ENCODE measurements at places on chromosomes 16 and 17.
A peak's percentile ranks its signal among the peaks of the same experiment; 100 is the strongest.

GRCh38 chr17:38898812-38899348 is 26.5 kb upstream of the LASP1NB start:
- no peak for DNase-seq

DNA sequence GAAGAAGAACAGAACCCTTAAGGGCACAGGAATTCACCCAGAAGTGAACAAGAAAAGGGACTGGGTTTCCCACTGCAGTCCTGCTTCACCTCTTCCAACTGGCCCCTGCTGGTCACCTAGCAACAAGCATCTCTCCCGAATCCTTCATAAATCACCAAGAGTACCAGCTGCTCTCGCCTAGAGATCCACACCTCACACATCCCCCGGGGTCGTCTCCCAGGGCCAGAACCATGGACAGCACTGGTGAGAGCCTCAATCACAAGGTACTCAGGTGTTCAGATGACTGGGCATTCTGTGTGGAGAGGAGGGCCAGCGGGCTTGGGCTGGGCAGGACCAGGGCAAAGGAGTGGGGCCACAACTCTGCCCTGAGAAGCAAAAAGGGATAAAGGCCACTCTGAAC is 65.9 kb downstream of the CCT6B start:
- no peak for DNase-seq

- no peak for DNase-seq
These were observed 34.8 kb upstream of the ERN1 start for GRCh38 chr17:64164596-64165285.

DNA sequence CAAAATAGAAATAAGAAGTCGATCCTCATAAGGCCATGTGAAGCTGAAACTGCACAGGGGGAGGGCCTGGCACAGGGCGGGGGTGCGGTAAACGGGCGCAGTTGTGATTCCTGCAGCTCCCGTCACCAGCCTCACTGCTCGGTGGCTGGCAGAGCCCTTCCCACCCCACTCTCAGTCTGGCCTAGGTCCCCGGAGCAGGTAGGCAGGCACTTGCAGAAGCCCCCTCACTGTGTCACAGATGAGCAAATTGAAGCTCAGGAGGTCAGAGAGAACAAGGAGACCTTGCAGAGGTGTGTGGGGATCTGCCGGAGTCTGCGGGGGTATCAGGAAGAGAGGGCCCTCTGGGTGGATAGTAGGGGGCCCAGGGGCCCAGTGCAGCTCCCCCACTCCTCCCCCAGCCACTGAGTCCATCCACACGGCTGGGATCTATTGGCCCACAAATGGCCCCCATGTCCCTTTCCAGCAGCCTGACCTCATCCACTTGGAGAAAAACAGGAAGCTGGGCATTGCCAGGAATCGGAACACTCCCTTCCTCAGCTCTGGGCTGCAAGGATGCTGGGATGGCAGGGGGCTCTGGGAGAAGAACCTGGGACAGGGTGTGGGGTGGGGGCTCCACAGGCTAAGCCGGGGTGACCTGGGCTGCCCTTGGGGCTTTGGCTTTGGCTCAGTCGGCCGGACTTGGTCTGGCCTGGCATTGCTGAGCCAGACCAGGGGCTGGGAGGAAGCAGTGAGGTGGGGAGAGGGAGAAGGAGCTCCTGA is 21.4 kb upstream of the MAP3K14 start:
- peak; percentile 94 for DNase-seq

GRCh38 chr16:85840395-85840794 is 40.9 kb downstream of the COX4I1 start:
- no peak for DNase-seq

GRCh38 chr17:34383216-34383615 is 20.2 kb upstream of the CCL1 start:
- DNase-seq, result no peak

- DNase-seq, result no peak
These were observed 235.2 kb downstream of the C16orf78 start for GRCh38 chr16:49608779-49609178.

DNA sequence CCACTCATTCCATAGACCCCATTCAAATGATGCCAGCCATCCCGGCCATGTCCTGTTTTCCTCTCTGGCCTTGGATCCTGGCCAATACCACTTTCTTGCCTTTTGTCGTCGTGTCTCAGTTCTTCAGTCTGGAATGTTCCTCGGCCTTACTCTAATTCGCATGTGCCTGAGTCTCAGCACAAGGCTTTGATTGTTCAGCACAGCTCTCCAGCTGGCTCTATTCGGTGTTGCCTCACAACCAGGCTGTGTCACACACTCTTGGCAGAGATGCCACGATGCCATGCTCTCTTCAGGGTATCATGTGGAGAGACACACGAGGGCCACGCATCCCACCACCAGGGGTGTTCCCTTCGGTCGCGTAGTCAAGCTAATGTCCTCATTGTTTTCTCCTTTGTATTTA is 1.8 kb upstream of the VPS4A start:
- no peak for DNase-seq

GRCh38 chr16:56773532-56773931 is 43.6 kb downstream of the NUP93 start:
- no peak for DNase-seq

GRCh38 chr17:67297454-67297960 is 52.5 kb upstream of the HELZ start:
- no peak for DNase-seq

DNA sequence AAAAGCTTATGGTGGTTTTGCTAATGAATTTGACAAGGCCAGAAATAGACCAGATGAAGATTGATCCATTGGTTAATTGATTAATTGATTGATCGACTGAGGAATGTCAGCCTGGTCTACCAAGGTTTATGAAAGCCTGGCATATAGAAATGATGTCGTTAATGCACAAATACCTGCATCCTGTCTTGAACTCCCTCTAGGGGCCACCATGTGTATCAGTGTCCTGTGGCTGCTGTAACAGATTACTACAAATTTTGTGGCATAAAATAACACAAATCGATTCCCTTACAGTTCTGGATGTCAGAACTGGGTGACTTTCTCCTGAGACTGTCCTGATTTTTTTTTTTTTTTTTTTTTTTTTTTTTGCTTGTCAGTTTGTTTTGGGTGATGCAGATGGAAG is 553.2 kb downstream of the MAF start:
- DNase-seq, result no peak

DNA sequence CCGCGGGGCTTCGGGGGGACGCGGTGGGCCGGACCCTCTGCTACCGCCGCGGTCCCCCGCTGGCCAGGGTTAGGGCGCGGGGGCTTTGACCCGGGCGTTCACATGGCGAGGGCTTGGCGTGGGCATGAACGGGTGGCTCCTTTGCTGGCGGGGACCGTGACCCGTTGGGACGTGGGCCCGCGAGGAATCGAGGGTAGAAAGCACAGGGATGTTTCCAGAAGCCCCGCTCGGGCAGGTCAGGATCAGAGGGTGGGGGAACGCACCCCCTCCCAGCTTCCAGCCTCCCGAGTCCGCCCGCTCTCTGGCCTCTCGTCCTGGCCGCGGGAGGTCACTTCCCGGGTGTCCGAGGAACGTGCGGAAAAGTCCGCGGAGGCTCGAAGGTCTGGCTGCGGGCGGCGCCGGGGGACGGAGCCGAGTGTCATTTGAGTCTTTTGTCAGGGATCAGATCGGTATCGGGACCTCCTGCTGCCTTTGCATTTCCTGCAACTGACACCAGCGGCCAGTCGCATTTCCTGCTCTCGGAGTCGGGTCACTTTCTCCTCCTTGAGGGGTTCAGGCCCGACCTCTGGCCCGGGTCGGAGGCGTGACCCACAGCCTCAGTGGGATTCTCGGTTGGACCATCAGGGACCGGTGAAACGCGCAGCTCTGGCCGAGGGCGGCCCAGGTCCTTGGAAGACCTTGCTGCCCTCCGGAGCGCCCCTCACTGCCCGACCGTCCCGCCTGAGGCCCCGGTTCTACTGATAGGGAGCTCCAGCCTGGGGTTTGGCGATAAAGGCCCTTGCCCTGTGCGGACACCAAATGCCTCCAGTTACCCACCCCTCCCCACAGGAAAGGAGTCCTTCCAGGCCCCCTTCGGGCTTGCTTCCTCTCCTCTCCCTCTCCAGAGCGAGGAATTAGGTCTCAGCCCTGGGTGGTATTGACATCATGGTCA is 702 bp upstream of the WNT3 start:
- no peak for DNase-seq

- DNase-seq, result no peak
These were observed 453 bp downstream of the MMP25 start for GRCh38 chr16:3046641-3047386.

DNA sequence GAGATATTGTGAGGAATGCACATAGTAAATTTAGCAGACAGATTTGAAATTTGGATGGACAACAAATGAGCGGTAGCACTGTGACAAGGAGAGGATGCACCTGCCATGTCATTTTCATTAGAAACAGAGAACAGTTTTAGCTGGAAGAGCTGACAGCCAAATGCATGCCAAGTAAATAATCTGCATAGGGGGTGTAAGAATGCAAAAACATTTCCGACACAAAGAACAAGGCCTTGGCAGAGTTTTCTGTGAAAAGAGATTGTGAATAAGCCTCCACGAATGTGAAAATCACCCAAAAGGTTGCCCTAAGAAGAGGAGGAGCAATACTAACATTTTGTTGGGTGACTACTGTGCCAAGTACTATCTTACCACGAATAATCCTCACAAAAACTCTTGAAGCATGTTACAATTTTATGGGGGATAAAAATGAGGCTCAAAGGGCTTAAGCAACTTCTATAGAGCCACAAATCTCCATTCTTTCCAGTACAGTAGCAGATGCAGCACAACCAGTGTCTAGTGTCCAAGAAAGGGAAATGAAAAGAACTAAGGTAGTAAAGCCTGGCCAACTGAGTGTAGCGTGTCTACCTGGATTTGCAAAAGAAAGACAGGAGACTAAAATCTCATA is 28.3 kb downstream of the TMEM100 start:
- no peak for DNase-seq

DNA sequence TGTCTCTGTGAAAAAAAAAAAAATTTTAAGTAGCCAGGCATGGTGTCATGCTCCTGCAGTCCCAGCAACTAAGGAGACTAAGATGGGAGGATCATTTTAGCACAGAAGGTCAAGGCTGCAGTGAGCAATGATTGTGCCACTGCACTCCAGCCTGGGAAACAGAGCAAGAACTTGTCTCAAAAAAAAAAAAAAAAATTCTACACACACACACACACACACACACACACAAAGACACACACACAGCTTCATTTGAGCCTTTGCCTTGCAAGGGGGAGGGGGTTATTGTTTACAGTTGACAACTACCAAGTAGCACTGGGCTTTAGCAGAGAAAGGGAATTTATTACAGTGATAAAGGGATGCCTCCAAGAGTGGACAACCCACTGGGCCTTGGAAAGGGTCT is 4.9 kb upstream of the POLR3E start:
- DNase-seq, result no peak

GRCh38 chr17:74882517-74883240 is 9.9 kb upstream of the FDXR start:
- DNase-seq, result no peak

DNA sequence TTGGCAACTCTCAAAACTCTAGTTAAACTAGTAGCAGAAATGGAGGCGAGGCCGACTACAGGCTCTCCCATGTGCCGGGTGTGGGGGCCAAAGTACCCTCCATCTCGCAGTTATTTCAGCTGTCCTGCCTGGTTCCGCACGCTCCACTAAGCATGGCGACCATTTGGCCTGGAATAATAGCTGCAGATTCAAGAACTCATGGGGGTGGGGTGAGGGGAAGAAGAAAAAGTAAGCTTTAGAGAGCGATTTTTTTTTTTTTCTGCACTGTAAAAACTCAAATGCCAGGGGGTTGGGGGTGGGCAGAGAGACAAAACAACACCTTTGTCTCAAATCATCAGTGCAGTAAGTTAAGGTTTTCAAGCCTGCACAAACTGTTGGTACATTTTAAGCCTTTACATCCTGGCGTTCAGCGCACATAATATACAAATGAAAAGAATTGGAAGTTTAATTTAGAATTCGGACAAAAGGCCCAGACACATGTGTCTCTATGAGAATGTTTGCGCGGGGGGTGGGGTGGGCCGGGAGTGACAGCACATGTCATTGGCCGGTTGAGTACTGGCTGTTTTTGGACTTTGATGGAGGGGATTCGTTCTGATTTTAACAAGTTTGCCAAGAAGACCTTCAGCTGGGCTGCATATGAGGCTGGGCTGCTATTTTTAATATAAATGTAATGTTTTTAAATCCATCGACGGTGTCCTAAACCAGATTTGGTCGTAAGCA is 694.7 kb upstream of the SALL1 start:
- no peak for DNase-seq

GRCh38 chr17:47686664-47687327 is 7.2 kb upstream of the TBKBP1 start:
- no peak for DNase-seq

GRCh38 chr16:66881014-66881417 is 701 bp downstream of the PDP2 start:
- no peak for DNase-seq

DNA sequence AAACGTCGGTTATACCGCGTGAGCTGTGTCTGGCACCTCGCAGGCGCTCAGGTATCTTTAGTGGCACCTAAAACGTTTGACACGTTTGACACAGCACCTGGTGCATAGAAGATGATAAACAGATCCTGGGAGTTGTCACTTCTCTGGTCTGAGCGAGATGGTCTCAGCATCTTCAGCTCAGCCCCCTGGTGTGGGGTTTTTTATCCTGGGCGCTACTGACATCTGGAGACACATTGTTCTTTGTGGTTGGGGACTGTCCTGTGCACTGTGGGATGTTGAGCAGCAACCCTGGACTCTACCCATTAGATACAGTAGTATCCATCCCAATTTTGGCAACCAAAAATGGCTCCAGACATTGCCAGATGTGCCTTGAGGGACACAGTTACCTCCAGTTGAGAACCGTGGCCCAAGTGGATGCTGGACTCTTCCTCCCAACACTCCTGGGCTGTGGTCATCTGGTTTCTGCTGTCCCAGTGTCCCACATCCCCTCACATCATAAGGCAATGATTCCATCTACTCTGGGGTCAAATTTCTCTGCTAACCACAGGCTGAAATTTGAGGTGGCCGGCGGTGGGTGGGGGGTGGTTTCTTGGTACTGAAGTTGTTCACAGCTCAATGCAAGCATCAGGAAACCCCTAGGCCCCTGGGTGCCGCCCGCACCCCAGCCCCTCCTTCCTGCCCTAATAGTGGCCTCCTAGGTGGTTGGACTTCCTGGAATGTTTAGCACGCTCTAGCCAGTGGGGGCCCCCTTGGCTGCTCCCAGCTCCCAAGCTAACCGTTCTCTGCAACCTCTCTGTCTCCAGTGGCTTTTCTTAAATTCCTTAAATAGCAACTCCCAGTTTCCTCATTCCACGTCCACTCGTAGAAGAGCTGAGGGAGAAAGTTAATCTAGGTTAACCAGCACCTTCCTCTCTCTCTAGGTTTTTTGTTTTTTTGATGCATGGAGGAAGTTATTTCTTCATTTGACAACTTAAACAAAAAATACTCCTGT is 124.8 kb downstream of the ABCC1 start:
- DNase-seq, result no peak

DNA sequence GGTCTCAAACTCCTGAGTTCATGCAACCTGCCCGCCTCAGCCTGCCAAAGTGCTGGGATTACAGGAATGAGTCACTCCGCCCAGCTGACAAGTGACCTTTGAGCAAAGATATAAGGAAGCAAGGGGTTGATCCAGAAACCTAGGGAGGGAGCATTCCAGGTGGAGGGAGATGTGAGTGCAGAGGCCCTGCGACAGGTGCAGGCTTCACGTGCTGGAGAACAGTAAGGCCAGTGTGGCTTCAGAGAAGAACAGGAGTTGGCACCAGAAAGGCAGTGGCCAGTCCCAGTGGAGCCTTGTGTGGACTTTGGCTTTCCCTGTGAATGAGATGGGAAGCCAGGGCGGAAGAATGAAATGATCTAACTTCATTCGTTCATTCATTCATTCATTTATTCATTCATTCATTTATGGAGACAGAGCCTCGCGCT is 73.6 kb upstream of the HAS3 start:
- DNase-seq, result no peak

All from vagina (tissue), 2 donors.